OCI-LY7 (cell line): ENCODE measurements at places on chromosomes 2 and 18.
A peak's percentile ranks its signal among the peaks of the same experiment; 100 is the strongest.

DNA sequence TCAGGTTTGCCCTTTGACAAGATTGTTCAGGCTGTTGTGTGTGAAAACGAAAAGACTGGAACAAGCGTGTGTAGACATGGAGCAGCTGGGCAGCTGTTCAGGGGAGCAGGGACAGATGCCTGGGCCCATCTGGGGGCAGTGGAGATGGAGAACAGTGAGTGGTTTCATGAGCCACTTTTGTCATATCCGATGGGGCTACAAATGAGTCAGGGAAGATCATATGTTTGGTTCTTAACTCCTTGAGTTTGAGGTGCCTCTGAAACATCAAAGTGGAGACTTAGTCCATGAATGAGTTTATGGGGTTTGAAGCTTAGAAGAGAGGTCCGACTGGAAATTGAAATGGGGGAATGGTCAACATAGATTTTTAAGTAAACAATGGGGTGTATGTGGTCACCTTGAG lies 9.3 kb upstream of the PLB1 start:
- DNase-seq = no peak

- peak; percentile 8 for DNase-seq
Measured at GRCh38 chr2:56130463-56131070, 53.2 kb upstream of the CCDC85A start.

DNA sequence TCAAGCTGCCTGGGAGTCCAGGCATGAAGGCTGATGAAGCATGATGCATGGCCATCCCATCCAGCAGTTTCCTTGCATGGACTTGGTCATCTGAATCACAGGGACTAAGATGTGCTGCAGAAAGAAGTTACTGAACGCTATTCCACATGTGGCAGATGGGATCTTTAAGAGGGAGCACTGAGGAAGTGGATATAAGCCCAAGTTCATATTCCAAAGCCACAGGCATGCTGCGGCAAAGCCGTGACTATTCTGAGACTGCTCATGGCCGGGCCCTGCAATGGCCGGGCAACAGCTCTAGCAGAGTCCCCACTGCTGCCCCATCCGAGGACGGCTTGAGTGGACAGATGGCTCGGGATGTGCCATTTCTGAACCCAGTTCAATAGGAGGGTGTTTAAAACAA lies 61.5 kb downstream of the STPG4 start:
- no peak for DNase-seq

GRCh38 chr18:62485684-62486083 lies 37.1 kb upstream of the ZCCHC2 start:
- no peak for DNase-seq
